Stimulated activated CD4-positive, alpha-beta T cell treated with anti-CD3 and anti-CD28 coated beads, Interleukin-1b, Interleukin-23, amount 100 ng/mL, for 24 hours (primary cell): ENCODE measurements at places on chromosomes 1 and 21.

GRCh38 chr1:150092180-150092791, 24.7 kb downstream of the VPS45 start:
- DNase-seq: no peak

GRCh38 chr1:157357111-157357510, 195.2 kb downstream of the FCRL5 start:
- DNase-seq: no peak

- no peak for DNase-seq
Measured at GRCh38 chr1:59494145-59494833, 197.4 kb downstream of the FGGY start.

- no peak for DNase-seq
Measured at GRCh38 chr1:78339490-78339889, 151.3 kb upstream of the PTGFR start.

DNA sequence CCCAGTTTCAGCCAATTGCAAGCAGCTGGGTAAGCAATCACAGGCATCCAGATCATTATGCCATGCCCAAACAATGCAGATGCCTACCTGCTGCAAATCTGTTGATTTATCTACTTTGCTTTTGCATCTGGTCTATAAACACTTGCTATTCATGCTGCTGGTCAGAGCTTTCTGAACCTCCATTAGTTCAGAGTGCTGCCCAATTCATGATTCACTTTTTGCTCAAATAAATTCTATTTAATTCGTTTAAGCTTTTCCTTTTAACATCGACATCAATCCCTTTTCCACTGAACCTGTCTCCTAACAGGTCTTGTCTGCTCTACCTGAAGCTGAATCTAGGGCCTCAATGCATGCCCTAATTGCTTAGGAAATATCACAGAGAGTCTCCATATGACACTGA, 99.4 kb upstream of the C1orf87 start:
- no peak for DNase-seq

DNA sequence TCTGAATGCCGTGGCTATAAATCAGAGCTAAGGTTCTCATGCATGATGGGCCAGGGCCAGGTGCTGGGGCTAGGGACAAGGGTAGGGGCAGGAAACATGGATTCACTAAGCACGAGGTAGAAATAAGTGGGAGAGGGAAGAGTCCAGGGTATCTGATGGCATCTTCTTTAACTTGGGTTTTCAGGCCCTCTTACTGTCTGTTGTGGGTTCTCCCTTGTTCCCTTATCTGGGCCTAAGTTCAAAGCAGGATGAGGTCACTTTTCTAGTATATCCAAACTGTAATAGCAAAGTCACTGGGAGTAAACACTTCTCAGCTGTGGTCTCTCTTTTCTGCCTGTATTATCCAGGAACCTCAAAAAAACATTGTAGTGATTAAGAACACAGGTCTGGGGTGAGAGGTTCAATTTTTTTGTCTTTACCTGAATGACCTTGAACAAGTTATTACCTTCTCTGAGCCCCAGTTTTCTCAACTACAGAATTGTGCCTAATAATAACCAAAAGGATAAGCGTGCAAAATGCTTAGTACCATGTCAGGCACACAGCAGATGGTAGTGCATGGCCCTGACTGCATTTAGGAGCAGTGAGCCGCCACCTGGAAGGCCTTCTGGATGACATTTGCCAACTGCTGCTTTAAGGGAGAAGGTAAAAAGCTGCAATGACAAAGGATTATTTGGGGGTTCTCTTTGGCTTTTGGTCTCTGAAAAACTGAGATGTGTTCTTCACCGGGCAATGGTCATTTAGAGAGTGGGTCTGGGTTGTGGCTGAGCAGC, 53.6 kb upstream of the A3GALT2 start:
- DNase-seq: no peak

DNA sequence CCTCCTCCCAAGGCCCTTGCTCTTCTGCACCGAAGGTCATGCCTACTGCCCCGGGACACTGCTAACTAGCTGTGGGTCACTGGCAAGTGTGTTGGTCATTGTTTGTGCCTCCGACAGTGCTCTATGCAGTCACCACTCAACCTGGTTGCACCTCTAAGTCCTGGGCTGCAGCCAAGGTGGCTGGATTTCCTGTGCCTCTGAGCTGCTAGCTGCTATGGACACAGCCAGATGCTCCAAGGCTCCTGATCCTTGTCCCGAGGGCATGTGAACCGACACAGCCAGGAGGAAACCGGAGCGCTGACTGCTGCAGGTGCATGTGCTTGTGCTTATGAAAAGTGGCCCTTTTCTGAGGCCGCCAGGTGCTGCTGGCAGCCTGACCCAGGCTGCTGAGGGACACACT, 14.7 kb upstream of the SPOCD1 start:
- DNase-seq: no peak

DNA sequence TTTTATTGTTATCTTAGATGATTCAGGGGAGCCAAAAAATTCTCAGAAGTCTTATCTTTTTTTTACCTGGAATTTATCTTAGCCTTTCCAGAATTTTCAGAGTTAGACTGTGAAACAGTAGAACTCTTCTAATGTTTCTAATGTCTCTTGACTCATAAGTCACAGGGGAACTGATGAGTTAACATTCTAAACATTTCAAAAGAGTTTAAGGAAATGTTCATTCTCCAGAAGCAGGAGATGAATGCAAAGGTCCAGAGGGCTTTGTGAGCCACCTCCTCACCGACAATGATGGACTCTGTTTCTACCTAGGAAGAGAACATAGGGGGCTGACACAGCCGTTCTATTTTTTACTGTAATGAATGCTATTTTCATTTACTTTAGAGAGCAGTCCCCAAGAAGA, 157.5 kb downstream of the BRINP2 start:
- DNase-seq: no peak

GRCh38 chr1:183585038-183585437, 5.2 kb downstream of the NCF2 start:
- no peak for DNase-seq

DNA sequence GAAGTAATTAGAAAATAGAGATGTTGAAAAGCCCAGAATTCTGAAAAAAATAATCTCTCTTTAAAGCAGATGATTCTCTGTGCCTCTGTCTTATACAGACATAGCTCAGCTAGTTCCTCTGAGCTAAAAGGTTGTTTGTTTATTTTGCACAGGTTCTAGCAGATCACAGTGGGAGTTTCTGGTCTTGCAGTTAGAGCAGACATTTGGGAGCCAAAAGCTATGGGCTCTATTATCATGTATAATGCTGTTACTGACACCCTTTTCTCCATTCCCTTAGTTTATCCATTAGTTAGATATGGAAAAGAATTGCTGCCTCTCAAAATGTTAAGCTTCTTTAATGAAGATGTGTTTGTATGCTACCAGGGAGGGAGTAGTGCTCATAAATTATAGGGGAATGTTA, 20.5 kb upstream of the CD55 start:
- no peak for DNase-seq

- DNase-seq: no peak
Measured at GRCh38 chr1:43945674-43946235, 995 bp upstream of the IPO13 start.

DNA sequence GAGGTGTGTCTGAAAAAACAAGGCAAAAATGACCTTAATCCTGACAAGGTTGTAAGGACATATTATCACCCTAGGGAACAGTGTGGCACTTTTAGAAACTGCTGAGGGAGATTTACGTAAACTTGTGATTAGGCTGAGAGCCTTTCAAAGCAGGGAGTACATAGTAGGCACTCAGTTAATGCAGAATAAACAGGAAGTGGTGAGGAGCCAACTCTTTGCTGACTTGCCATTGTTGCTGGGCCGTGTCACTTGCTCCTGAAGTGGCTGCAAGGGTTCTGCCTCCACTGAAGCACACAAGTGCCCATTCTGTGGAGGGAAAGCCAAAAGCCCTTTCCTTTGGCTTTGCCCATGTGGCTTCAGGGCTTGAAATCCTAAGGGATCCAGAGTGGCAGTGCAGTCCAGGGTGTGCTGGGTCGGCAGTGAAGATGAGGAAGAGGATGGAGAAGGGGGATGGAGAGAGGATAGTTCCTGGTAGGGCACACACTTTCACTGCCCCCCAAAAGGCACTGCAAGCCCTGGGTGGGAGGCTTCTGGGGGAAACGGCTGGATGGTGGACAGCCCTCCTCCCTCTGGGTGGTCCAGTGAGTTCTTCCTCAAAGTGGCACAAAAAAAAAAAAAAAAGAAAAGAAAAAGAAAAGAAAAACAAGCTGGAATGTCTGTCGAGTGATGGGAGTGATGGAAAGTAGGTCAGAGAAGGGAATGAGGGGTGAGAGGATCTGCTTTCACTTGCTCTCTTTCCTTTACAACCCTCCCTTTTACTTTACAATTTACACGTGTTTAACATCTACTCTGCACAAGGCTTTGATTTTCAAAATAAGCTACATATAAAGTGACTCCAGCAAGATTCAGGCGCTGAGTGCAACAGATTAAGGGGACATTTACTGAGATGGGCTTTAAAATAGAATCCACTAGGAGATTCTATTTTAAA, 13.7 kb upstream of the RHEX start:
- no peak for DNase-seq

DNA sequence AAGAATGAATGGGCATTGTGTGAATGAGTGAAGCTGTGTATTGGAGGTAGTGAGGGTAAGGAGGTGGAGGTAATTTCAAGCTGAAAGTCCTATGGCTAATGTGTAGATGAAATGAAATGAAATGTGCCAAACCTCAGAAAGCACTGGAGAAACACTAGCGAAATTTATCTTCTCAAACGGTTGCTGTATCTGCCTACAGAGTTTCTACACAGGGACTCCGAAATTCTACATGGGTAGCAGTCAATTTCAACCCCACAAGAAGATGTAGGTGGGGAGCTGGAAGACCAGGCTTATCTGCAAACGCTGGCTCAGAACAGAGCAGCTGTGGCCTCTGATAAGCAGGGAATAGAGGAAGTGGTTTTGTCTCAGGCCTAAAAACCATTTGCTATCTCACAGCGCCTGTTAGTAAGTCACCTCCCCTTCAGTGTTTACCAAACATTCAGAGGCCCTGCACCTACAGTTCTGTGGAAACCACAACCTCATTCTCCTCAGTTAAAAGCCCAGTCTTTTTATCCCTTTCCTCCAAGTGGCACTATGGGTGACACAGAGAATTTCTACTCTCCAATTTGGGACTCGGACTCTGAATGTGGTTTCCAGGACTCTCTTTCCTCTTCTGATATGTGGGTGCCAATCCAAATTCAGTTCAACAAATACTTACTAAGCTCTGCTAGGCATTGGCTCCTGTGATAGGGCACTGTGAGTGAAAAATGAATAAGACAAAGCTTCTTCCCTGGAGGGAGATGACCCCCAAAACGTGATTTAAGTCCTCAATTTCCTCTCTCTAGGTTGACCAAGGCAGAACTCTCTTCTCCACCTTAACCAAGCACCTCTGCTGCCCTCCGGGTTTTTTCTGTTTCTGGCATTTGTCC, 17.2 kb upstream of the SLAMF6 start:
- DNase-seq: no peak

- DNase-seq: no peak
Measured at GRCh38 chr1:171966426-171967220, 125.3 kb downstream of the DNM3 start.

- no peak for DNase-seq
Measured at GRCh38 chr1:160859166-160859565, 3.5 kb downstream of the CD244 start.

GRCh38 chr1:241465673-241466072, 53.9 kb downstream of the FH start:
- DNase-seq: no peak

DNA sequence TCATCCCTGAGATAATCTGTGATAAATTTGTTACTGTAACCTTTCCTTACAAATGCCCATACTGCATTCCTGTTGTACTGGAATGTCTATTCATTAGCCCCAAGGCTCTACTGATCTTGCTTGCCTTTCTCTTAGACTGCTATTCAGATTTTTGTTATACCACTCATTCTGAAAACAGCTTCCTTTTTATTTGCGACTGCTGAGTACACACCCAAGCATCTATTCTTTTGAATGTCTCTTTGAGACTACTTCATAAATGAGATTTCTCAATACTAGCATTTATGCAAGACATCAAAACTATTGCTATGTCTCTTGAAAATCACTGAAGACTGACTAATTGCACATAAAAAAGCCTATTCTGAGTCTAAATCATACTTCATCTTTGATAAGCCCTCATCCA, 38.6 kb downstream of the DENND1B start:
- no peak for DNase-seq

- DNase-seq: no peak
Measured at GRCh38 chr1:1021920-1022259, 2.0 kb downstream of the AGRN start.

GRCh38 chr1:206002160-206002559, 1.0 kb downstream of the RAB7B start:
- DNase-seq: no peak

DNA sequence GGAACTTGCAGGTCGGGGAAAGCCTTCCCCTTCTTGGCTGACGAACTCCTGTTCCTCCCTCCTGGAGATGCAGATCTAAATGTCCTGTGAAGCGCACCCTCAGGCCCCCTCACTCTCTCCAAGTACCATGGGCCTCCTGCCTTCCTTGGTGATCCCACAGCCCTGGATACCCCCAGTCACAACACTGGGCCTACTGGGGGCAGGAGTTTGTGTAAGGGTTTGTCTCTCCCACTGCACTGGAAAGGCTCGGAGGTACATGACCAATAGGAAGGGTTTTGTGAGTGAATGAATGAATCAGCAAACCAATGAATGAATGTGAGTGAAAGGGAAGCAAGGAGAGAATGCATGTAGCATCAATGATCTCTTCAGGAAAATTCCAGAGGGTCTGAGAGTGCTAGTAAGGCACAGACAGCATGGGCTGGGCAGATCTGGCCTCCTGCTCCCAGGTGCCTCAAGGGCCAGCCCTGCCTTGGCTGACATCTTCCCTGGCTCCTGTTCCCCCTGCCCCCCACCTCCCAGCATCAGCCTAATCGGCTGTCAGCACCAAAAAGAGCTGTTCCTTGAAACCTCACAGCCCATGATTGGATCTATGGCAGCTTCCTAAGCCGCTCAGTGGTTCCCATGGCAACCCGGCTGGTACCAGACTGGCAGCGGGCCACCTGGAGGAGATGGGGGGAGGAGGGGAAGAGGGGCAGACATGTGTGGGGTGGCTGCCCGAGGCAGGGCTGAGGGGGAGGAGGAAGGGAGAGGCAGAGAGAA, 95.8 kb downstream of the VWA5B1 start:
- DNase-seq: no peak
